Hematopoietic multipotent progenitor cell treated with erythropoietin and hydrocortisone succinate and interleukin-3 and kit ligand, for 6 days (in vitro differentiated cells): ENCODE measurements at places on chromosomes 3 and 15.

DNA sequence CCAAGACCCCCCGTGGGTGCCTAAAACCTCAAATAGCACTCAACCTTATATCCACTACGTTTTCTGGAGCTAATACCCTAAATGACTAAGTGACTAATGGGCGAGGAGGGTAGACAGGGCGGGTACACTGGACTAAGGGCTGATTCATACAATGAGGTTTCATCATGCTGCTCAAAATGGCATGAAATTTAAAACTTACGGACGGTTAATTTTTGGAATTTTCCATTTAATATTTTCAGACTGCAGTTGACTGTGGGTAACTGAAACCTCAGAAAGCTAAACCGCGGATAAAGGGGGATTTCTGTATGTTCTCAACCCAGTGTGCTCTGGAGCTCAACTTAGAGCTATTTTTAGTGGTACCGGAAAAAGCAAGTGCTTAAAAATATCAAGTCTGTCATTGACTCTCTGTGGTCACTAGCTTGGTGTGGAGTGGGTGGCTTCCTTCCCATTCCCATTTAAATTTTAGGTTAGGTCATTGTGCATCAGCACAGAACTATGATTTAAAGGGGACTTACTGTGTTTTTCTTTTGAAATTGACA is 72.9 kb downstream of the LRRC28 start:
- no peak for DNase-seq

- DNase-seq, result no peak
Observed at GRCh38 chr15:81105545-81105944, 28.5 kb upstream of the CFAP161 start.

- no peak for DNase-seq
Observed at GRCh38 chr3:52343946-52344600, 28.0 kb downstream of the DNAH1 start.

DNA sequence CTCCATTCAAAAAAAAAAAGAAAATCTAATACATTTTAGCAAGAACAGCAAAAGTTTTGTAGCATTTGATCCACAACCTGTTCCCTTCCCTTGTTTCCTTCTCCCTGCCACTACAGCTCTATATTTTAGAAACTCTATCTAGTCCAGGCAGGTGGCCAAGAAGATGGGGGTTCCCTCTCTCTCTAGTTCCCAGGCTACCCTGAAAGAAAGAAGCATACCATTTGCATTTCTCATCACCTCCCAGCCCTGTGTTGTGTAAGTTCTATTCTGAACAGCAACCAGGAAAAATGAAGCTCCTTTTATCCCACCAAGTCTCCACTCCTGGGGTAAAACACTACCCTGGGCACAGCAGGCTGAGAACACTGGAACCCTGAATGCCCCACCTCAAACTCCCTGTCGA is 100.0 kb downstream of the PCCB start:
- DNase-seq, result no peak

- no peak for DNase-seq
Observed at GRCh38 chr3:107962946-107963345, 127.9 kb downstream of the CD47 start.

DNA sequence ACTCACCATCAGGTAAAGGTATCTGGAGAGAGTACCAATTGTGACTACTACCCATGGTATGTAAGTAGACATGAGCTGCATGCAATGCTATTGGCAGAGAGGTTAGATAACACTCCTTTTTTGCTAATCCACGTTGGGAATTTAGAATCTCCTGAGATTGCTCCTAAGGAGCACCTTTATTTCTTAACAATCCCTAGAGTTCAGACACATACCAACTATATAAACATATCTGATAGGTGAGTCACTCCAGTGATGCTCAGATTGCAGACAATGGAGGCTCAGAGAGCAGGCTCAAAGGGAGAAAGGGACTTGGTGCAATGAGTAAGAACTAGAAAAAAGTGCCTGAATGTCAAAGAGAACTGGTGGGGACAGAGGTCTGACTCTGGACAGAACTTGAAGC is 47.0 kb upstream of the LRRFIP2 start:
- DNase-seq, result no peak

DNA sequence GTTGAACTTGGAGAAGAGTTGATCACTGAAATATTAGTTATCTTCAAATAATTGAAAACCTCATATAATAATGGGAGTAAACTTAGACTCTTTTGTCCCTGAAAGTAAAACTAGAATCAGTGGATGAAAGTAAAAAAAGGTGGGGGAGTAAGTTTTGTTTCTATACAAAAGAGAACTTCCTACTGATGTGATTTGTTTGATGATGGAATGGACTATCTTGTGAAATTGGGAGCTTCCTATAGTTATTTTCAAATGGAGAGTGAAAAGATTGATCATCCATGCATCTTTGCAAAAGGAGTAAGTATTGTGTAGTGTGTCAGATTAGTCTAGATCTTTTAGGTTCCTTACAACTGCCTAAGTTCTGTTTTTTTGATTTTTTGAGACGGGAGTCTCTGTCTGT is 28.4 kb downstream of the SPRED1 start:
- no peak for DNase-seq

DNA sequence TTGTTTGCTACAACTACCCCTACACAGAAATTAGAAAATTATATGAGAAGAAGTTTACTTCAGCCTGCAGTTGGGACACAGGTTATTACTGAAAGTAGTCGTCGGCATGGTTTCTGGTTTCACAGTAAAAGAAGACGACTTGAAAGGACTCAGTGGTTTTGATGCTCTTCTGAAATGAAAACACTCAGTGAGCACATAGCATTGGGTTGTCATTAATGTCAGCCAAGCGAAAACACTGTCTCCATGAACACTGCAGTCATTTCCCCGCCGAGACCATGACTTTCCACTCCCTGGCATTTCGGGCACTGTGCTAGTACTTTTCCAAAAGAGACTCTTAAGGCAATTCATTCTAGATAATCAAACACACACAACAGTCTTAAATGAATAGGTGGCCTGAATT is 69.2 kb upstream of the ICE2 start:
- no peak for DNase-seq

DNA sequence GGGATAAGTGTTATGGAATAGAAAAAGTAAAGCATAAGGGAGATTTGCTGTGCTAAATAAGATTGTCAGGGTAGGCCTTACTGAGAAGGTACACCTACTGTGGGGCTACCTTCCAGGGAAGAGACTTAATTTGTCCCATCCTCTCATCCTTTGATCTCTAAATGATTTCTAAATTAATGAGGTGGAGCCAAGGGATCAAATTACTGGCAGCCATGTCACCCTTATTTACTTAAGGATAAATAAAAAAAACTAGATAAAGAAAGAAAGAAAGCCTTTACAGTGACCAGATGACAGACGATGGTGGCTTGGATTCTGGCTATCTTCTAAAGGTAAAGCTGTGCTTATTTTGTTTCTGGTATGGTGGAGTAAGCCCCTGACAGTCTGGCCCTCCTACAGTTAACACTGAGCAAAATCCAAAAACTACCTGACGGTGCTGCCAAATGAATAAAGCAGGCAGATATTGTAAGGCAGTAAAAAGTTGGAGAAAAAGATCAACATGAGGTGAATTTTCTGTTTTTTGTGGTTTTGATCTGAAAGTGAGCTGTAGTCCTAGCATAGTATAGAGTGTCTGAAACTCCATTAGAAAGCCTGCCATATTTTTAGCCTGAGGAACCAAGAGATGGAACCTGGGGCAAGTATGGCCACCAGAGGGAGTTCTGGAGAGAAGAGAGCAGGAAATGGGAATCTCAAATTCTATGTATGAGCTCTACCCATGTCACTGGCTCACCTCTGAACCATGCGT is 285.1 kb upstream of the MANF start:
- peak; percentile 81 for DNase-seq

GRCh38 chr3:161745741-161746140 is 249.1 kb downstream of the OTOL1 start:
- DNase-seq, result peak; percentile 59

DNA sequence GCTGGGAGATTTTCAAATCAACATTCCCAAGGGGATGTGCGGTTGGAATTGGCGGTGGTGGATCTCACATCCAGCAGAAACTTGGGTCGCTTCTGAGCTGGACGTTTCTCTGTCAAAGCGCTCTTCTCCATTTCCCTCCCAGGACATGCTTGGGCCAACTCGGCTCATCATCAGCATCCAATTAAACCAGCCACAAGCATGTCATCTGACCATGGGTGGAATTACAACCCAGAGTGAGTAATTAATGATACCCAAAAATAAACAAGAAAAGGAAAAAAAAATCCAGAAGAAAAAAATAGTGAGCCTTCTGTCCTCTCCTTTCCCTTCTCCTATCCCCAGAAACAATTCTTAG is 111.2 kb downstream of the XXYLT1 start:
- no peak for DNase-seq

- DNase-seq, result no peak
Observed at GRCh38 chr15:64507845-64508244, 47.5 kb downstream of the ZNF609 start.

DNA sequence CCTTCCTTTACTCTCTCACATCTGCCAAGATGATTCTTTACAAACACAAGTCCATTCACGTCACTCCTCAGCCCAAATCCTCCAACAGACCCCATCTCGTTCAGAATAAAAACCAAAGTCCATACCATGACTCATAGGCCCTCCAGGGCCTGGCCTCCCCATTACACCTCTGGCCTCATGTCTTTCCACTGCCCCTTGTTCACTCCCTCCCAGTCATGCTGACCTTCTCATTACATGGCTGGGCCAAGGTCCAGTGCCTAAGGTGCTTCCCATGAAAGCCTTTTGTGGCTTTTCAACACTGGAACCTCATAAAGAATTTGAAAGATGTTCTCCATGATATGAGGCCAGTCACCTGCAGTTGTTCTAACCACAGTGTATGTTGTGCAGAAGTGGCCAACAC is 44.5 kb downstream of the NEK10 start:
- DNase-seq, result no peak

DNA sequence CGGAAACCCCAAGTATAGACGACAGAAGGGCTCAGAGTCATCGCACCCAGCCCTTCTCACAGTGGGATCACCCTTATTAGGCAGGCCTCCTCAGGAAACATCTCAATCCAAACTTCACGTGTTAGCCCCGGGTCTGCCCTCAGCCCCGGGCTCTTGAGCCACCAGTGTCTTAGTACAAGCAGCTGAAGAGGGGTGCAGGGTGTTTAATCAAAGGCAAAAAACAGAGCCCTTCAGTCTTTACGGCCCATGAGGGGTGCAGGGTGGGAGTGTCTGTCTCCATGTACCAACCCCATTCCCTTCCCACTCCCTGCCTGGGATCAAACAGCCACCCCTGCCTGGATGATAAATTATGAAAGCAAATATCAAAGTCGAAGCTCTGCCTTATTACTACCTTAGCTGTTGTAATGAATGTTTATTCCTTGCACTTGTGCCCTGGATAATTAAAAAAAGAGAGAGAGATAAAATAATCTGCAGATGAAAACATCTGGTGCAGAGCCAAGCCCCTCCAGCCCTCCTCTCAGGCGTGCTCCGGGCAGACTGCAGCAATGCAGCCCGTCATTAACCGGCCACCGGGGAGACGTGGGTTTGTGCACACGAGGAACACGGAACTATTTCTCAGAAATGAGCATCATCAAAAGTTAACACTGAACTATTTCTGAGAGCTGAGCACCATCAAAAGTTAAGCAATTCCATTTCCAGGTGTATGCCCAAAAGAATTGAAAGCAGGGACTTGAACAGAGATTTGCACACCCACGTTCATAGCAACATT is 64.5 kb downstream of the ADAMTS17 start:
- no peak for DNase-seq

GRCh38 chr3:129030611-129031010 is 29.5 kb downstream of the EFCC1 start:
- DNase-seq, result no peak

GRCh38 chr15:80780416-80781221 is 1.4 kb downstream of the CEMIP start:
- DNase-seq, result peak; percentile 64

GRCh38 chr3:186883686-186884058 is 41.2 kb downstream of the ADIPOQ start:
- peak; percentile 69 for DNase-seq

DNA sequence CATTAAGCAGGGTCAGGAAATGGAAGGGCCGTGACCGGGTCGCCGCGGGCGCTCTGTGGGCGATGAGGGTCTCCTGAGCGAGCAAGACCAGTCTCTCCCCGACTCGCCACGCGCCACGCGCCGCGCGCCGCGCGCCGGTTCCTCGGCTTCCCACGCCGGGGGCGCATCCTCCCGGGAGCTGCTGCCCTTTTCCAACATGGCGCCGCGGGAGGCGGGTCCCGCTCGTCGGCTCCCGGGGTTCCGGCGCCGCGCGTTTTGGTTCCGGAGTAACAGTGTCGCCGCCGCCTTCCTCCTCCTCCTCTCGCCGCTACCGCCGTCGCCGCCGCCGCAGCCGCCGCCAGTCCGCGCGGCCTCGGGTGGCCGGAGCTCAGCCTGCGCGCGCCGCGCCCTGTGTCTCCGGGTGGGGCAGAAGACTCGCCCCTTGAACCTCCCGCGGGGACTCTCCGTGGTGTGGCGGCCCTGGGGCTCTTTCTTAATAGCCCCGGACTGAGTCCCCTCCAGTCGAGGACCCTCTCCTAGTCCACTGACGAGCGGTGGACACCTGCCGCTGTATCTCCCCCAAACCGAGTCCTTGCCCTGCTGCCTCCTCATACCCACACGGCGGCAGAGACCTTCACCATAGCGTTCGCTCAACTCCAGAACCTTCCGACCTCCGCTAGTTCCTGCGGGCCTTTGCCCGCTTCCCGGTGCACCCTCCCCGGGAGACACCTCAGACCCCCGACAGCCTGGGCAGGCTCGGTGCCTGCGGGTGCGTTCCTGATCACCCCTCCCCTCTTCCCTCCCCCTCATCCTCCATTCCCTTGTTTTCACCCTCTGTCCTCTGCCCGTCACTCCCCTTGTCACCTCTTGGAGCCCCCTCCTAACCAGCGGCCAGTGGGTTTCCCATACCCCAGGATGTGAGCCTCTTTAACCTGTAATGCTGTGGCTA is at the start of gene MAP2K5:
Gene MAP2K5, plus strand, starts transcription at position 284 of the 928 bp plus-strand sequence. Its CDS starts 633 bp downstream, at position 917.
- peak; percentile 92 for DNase-seq
